ENCODE measurements at places on chromosomes 3 and 15. TPM values are rescaled to one million over a fixed set of nuclear protein-coding genes. Genes with fewer than 3 reads are reported as not detected.

ZMYND10 gene
- not detected for total RNA-seq

AHSG gene
- total RNA-seq: not detected

INSYN1 gene
- 15.2 TPM for total RNA-seq

CLDN11 gene
- total RNA-seq: 2.7 TPM

STARD5 gene
- total RNA-seq: 14.9 TPM

AP2M1 gene
- 203 TPM for total RNA-seq

PLA2G4D gene
- not detected for total RNA-seq

XRN1 gene
- 29.0 TPM for total RNA-seq

NANOGP8 gene
- total RNA-seq: not detected

SAMD7 gene
- not detected for total RNA-seq

LRRK1 gene
- total RNA-seq: 47.1 TPM

PHLDB2 gene
- 140 TPM for total RNA-seq

CLSTN2 gene
- 7.6 TPM for total RNA-seq

OIP5 gene
- total RNA-seq: not detected

ROBO2 gene
- total RNA-seq: 9.9 TPM

MYO5A gene
- 58.8 TPM for total RNA-seq

IL17RE gene
- 5.7 TPM for total RNA-seq

PLOD2 gene
- total RNA-seq: 92.6 TPM

DNASE1L3 gene
- total RNA-seq: 3.8 TPM

Measured in thoracic aorta (tissue), 2 donors.